Midbrain (tissue), 1 donor: ENCODE measurements at places on chromosomes 3 and 15.

DNA sequence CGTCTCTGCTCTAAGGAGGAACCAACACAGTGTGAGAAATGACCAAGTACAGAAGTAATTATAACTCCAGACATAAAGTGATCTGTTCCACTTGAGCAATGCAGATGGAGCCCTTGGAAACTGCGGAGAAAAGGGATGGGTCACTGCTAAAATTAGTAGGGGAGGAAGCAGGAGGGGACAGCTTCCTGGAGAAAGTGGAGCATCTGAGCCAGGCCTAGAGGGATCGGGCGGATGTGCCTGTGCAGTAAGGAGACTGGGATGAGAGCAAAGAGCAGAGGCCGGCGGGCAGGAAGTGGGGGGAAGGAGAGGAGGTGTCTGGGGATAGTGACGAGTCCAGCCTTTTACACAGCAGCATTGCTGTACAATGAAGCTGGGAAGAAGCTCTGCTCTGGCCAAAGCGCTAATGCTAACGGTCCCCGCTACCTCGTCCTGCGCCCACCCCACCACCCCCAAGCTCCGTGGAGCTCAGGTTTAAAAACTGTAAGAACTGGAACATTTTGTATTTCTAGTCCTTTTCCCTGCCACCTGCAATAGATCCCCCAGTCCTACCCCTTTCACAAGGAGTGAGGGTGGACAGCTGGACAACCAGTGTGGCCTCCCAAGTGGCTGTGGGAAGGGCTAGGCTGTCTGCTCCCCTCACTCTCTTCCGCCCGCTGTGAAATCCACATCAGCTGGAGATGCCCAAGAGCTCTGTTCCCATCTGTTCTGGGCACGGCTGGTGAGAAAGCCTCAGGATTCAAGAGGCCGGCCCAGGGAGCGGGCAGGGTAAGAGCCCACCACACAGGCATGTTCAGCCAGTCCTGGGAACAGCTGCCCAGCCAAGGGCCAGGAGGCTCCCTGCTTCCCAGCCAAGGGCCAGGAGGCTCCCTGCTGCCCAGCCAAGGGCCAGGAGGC lies 53.0 kb upstream of the HES1 start:
- DNase-seq = no peak

DNA sequence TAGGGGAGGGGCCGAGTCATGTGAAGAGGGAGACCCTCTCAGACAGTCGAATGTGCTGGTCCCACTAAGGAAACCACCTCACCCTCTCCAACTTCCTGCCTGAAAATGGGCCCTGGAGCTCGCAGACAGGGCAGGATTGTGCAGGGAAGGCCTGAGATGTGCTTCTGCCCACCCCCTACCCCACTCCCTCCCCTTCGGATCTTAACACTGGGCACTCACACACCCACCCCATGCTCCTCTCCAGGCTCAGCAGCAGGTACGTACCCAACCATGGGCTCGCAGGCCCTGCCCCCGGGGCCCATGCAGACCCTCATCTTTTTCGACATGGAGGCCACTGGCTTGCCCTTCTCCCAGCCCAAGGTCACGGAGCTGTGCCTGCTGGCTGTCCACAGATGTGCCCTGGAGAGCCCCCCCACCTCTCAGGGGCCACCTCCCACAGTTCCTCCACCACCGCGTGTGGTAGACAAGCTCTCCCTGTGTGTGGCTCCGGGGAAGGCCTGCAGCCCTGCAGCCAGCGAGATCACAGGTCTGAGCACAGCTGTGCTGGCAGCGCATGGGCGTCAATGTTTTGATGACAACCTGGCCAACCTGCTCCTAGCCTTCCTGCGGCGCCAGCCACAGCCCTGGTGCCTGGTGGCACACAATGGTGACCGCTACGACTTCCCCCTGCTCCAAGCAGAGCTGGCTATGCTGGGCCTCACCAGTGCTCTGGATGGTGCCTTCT lies 20.0 kb downstream of the ATRIP start:
- DNase-seq = no peak

GRCh38 chr3:142863010-142863817 lies 25.7 kb downstream of the PCOLCE2 start:
- DNase-seq = no peak

GRCh38 chr15:57290187-57290586 lies 86.1 kb upstream of the CGNL1 start:
- DNase-seq = no peak

DNA sequence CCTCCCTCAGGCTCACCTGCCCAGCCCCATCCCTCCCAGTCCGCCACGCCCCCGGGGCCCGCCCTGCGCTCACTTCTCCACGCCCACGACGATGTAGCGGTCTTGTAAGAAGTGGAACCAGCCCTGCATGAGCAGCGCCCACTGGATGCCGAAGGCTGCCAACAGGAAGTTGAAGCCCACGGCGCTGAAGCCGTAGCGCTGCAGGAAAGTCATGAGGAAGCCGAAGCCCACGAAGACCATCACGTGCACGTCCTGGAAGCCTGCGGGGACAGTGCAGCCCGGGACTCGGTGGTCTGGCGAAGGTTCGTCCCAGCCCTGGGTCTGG lies 9.7 kb downstream of the RHCG start:
- no peak for DNase-seq

DNA sequence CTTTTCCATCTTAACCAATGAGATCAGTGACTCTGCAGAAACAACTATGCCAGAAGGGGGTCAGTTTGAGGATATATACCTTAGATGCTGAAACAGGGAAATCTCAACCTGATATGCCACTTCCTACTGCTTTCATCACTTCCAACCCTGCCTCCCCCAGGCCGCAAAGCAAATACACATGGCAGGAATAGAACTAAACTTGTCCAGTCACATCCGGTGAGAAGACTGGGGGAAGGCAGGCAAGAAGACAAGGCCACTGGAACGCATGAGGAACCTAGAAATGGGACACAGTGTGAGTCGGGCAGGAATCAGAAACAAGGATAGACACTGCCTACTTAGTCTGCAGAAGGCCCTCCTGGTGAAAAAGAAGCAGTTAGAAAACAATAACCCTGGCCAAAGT lies 90.6 kb downstream of the MYO5A start:
- no peak for DNase-seq

DNA sequence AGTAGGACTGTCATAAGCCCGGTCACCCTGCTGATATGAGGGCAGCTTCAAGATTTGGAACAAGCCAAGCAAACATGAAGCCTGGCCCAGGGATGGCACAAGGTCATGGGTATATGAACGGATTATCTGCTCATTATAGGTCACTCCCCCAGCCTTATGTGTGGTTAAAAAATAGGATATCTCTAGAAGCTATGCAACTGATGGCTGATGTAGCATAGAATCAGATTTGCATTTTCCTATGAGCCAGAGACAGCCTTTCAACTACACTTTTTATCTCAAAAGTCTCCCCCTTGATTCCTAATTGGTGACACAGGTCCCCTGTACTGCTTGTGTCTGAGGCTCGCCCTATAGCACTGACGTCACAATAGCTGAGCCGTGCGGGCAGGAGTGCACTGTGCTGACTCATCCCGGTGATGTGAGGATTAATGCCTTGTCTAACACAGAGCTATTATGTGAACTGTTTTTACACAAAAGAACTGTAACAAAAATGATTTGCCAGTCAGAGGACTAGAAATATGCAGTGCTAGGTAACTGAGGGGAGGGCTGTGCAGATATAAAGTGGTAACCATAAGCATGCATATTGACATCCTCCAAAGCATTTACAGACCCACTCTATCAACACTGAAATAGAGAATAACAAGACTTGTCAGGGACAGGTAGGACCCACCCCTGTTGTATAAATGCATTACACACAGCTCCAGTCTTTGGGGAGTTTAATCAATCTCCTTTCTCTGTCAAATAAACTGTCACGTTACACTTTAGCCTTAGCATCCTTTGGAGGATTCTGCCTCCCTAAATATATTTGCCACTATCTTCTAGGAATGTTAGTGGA lies 204.9 kb downstream of the TIGIT start:
- no peak for DNase-seq

DNA sequence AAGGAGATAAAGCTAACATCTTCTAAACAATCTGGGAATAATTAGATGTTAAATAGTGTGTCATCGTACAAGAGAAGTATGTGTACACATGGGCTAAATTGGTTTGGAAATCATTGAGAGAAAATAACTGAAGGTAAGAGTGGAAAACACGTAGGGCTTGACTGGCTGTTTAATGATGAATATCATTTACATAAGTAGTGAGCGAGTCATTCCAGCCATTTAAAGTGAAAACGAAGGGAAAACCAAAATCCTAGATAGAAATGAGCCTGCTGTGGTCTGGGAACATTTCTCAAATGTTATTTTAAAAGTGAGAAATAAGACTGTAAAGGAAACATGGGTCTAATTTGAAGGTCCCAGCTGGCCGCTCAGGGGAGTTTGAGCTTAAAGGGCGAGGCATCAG lies 41.9 kb upstream of the KCNMB2 start:
- no peak for DNase-seq

DNA sequence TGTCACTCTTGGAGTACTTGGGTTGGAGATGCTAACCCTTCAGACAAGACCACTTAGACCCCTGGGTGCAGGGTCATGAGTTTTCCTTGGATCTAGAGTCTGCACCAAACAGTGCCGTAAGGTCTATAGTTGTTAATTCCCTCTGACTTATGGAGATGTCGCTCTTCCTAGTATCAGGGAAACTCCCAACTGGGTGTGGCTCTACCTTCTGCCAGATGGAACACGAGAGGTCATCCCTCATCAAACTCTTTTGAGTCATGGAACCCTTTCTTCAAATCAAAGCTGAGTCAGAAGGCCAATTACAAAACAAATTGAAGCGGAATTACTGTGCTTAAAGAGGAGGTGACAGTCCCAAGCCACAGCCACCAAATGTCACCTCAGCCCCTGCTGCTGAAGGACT lies 514.9 kb upstream of the PROK2 start:
- no peak for DNase-seq

DNA sequence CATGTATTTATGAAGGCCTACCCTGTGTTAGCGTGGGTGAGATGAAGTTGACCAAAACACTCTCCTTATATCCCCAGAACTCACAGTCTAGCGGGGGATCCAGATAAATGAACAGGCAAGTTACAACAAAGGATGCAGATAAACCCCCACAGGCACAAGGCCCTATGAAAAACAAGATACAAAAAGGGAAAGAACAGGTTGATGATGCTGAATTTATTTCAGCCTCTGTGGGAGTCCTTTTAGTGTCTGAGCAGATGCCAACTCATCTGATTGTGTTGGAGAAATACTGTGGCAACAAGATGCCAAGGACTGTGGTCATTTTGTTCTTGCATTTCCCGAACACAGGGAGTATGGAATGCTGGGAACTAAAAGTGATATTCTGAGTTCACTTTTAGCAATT lies 300.0 kb downstream of the CHST2 start:
- DNase-seq = no peak

DNA sequence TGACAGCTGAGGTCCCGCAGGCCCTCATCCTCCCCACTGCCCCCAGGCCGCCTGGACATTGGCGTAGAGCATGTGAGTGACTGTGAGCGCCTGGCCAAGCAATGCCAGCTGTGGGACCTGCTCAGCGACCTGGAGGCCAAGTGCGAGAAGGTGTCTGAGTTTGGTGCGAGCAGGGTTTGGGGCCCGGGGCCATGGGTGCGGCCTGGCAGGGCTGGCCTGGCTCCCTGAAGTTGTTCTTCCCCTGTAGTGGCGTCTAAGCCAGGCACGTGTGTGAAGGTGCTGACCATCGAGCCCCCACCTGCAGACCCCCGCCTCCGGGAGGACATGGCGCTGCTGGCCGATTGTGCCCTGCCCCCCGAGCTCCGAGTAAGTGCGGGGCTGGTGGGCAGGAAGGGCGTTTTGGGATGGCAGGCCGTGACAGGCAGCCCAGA lies 4.2 kb downstream of the ABTB1 start:
- DNase-seq = no peak

GRCh38 chr3:42507252-42507651 lies 4.8 kb downstream of the VIPR1 start:
- no peak for DNase-seq

DNA sequence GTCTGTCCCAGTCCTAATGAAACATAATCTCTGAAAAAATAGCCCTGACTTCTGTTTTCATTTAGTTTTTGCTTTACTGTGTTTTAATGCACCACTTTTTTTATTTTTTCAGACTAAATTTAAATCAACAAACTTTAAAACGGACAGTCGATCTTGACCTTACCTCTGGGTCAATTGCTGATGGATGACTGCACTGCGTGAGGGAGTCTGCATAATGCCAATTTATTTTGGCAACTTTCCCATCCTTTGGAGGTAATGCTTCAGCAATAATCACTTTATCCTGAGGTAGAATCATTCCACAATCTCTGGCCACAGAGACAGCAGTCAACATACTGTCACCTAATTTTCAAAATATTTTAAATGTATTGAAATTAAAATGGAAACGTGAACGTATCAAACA lies 32.5 kb upstream of the GP5 start:
- no peak for DNase-seq

DNA sequence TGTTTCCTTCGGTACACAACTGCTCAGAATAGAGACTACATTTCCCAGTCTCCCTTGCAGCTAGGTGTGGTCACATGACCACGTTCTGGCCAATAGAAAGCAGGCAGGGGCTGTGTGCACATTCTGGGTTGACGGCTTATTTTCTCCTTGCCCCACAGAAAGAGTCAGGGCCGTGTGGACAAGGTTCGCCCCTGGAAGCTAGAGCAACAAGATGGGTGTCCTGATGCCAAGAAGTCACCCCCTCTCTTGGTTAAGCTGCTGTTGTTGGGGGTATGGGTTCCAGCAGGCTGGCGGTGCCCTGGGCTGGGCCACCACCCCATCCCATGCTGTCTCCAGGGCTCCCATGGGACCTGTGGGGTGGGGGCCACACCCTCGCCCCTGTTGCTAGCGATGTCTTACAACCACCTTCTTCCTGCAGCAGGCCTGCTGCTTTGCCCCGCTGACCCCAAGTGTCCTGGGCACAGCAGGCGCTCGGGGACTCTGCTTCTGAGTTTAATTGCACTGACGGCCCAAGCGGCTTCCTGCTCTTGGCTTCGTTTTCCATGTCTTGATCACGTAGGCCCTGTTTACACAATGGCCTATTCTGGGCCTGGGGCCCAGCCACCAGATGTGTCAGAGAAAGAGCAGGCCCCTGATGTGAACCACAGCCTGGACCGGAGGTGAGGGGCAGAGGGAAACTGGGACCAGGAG lies 24.9 kb downstream of the ABTB1 start:
- peak; percentile 81 for DNase-seq

GRCh38 chr15:70008697-70009290 lies 88.9 kb downstream of the TLE3 start:
- no peak for DNase-seq

DNA sequence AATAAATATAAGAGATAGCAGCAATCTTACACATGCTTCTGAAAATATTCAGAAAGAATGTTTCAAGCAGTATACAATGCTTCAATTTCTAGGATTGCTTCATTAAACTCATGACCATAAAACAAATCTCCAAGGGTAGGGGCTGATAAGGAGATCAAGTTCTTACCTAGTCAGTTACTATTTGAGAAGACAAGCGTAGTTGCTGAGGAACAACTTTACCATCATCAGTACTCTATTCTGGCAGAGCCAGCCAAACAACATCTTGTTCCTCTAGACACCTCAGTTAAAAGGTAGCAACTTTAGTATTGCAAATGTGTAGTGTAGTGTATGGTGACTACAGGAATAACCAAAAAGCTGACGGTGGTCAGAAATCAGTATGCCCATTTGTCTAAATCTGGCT lies 85.4 kb upstream of the CHRM5 start:
- DNase-seq = no peak

- DNase-seq = no peak
Observed at GRCh38 chr15:94397337-94397736, 166.0 kb downstream of the MCTP2 start.

- DNase-seq = no peak
Observed at GRCh38 chr15:98952381-98952803, 55.2 kb downstream of the PGPEP1L start.
